ENCODE measurements at places on chromosomes 2 and 18. TPM values are rescaled to one million over a fixed set of nuclear protein-coding genes. Genes with fewer than 3 reads are reported as not detected.

CETN1 gene
- not detected for total RNA-seq

LIMS4 gene
- 0.59 TPM for total RNA-seq

SPHKAP gene
- not detected for total RNA-seq

DES gene
- 0.08 TPM for total RNA-seq

PMAIP1 gene
- 11.9 TPM for total RNA-seq

AFF3 gene
- total RNA-seq = 0.06 TPM

TMEM37 gene
- total RNA-seq = 1.6 TPM

ERBB4 gene
- not detected for total RNA-seq

GKN2 gene
- 3.7 TPM for total RNA-seq

STARD6 gene
- total RNA-seq = not detected

SAG gene
- not detected for total RNA-seq

FEV gene
- total RNA-seq = not detected

SLC5A7 gene
- not detected for total RNA-seq

UGT1A4 gene
- not detected for total RNA-seq

LRRC30 gene
- not detected for total RNA-seq

ATP6V1B1 gene
- 2.2 TPM for total RNA-seq

ARHGAP15 gene
- not detected for total RNA-seq

RAX gene
- not detected for total RNA-seq

C2orf80 gene
- total RNA-seq = not detected

TMEFF2 gene
- total RNA-seq = 0.29 TPM

C18orf54 gene
- 3.5 TPM for total RNA-seq

ACADL gene
- not detected for total RNA-seq

ALLC gene
- not detected for total RNA-seq

TMEM169 gene
- total RNA-seq = 0.85 TPM

SCYGR4 gene
- total RNA-seq = not detected

INHBB gene
- total RNA-seq = 14.2 TPM

SLC19A3 gene
- total RNA-seq = 3.4 TPM

TYMS gene
- 164 TPM for total RNA-seq

IMMT gene
- total RNA-seq = 108 TPM

MBD5 gene
- total RNA-seq = 6.5 TPM

CCDC150 gene
- 4.5 TPM for total RNA-seq

FAM161A gene
- total RNA-seq = 8.7 TPM

LYPD6 gene
- total RNA-seq = 0.06 TPM

UGT1A3 gene
- total RNA-seq = not detected

TTN gene
- 0.01 TPM for total RNA-seq
